Endothelial cell (in vitro differentiated cells): ENCODE measurements at places on chromosomes 4 and X.

DNA sequence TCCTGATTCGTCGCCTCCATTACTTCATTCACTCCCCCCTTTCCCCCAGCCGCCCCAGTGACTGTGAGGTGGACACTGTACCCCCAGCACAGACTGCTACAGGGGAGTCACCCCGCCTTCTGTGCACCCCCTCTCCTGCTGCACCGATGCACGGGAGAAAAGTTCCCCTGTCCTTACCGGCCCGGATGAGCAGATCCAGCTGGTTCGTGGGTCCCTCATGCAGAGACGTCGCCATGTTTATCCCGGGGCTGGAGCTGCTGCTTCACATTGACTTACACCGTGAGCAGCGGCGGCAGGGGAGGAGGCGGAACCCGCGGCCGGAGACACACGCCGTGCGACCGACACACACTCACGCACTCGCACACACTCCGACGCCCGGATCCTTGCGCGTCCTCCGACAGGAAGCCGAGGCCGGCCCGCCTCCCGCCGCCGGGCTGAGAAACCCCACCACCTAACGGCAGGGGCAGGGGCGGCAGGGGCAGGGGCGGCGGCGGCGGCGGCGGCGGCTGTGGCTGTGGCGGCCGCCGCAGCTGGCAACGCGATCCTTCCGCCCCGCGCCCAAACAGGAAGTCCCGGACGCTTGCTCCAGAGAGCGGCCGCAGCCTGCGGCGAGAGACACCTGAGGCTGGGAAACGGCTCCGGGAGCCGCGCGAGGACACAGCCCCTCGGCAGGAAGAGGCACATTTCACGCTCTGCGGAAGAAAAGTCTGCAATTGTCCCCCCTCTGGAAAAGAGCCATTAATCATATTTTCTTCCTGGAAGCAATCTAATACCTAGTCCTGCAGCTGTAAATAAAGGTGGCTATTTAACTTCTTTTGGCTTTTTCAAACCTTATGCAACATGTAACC, 68.6 kb downstream of the NOCT start:
- peak; percentile 90 for DNase-seq

- DNase-seq: no peak
These were observed 98.7 kb downstream of the GLUD2 start for GRCh38 chrX:121146059-121146628.

GRCh38 chr4:90001023-90001422, 106.4 kb downstream of the MMRN1 start:
- DNase-seq: no peak

DNA sequence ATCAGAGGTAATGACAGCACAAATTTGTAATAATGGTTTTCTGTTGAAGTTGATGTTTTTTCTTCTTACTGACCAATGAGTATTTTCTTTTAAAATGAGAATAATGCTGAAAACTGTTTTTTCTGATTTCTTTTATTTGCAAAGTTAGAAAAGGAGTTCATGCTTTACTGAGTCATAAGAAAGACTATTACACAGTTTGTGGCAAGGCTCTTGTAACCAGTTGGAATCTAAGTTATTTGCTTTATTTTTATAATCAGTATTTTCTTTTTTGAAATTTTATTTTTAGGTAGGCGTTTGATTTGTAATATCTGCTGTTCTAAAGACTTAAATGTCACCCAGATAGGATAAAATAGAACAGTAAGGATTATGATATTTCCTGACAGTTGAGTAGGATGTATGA, 25.5 kb downstream of the ANAPC4 start:
- DNase-seq: no peak

DNA sequence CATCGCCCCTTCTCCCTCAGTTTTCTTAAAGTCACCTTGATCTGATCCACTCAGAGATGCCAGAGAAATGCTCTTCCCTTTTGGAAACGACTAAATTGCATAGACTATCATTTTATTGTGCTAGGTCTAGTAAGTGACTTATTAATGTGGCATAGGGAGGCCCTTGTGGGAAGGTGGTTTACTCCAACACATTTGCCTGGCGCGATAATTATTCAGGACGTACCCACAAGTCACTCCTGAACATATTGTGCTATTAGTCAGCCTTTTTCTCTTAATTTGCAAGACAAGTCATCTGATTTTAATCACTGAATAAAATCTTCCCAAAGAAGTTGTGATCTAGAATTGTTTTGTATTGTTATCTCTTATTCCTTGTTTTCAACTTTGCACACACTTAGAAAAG, 7.6 kb downstream of the ENPEP start:
- DNase-seq: no peak

GRCh38 chr4:95193391-95194224, 355.2 kb downstream of the UNC5C start:
- no peak for DNase-seq

- DNase-seq: no peak
These were observed 7.2 kb upstream of the PPEF2 start for GRCh38 chr4:75909405-75909804.

GRCh38 chrX:107576841-107577240, 51.5 kb upstream of the PRPS1 start:
- DNase-seq: no peak

GRCh38 chr4:188198982-188199792, 59.9 kb downstream of the TRIML1 start:
- DNase-seq: no peak

- DNase-seq: peak; percentile 23
These were observed 23.7 kb upstream of the FAM47B start for GRCh38 chrX:34918856-34919255.

- DNase-seq: no peak
These were observed 100.2 kb upstream of the METTL14 start for GRCh38 chr4:118585015-118585414.

DNA sequence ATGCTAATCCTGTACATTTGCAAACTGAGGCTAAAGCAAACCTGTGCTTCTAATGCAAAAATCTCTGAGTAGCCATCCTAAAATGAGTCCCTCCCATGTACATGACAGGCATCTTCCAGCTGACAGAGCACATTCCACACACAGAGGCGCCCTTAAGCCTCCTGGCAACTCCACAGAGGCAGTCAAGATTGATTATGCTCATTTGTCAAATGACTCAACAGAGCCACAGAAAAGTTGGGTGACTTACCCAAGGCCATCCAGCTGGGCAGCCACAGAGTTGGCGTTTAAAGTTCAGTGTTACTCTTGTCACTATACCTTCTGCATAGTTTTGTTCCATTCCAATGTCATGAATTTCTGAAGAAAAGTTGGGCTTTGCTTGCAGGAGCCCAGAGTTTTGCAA, 394.6 kb upstream of the FGF13 start:
- DNase-seq: no peak

DNA sequence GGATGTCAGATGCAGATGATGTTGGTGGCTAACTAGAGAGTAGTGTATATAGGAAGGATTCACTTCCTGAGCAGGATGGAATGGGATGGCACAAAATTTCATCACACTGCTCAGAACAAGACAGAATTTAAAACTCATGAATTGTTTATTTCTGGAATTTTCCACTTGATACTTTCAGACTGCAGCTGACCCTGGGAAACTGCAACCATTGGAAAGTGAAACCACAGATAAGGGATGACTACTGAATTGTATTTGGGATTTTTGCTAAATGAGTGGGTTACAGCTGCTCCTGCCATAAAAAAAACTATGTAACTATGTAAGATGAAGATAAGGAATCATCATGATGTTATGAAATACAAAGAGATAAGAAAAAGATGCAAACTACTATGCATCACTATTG, 51.4 kb downstream of the NPY5R start:
- no peak for DNase-seq

DNA sequence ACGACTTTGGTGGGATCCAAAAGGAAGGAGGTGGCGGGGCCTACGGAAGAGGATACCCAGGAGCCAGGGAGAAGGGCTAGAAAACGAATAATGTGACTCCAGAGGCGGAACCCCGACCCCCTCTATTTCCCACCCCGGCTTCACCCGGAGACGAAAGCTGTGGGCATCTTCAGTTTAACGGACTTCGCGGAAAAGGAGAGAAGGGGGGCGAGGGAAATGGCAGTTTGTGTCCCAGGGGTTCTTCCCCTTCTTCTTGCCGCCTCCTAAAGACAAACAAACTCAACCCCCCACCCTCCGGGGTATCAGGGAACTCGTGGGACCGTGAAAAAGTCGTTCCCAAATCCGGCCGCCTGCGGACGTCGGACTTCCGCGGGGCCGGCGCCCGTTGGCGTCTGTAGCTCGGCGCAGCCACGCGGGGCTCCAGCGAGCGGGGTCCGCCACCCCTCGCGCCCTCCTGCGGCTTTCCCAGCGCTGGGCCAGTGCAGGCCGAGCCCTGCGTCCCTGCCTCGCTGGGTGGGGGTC, 3.6 kb upstream of the LEF1 start:
- peak; percentile 77 for DNase-seq
